ENCODE measurements at places on chromosomes 2 and 18.

GRCh38 chr18:10127729-10128128, 213.9 kb downstream of the VAPA start:
- DNase-seq, result no peak

GRCh38 chr2:14535156-14535555, 97.4 kb upstream of the LRATD1 start:
- DNase-seq, result no peak

DNA sequence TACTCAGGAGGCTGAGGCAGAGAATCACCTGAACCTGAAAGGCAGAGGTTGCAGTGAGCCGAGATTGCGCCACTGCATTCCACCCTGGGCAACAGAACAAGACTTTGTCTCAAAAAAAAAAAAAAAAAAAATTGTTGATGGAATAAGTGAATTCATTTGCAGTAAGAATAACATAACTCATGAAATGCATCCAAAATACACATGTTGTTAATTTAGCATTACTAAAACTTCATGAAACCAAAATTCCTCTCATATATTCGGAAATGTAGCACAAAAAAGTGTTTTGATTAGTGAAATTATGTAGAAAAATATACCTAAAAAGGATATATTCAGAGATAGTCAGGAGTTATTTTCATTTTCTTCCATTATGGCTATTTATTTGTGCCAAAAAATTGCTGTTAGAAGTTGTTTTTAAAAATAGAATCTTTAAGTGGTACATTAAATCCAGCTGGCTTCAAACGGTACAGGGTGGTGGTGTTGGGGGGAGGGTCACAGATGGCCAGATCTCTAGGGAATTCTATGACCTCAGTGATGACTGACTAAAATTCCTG, 78.2 kb upstream of the UGP2 start:
- no peak for DNase-seq

DNA sequence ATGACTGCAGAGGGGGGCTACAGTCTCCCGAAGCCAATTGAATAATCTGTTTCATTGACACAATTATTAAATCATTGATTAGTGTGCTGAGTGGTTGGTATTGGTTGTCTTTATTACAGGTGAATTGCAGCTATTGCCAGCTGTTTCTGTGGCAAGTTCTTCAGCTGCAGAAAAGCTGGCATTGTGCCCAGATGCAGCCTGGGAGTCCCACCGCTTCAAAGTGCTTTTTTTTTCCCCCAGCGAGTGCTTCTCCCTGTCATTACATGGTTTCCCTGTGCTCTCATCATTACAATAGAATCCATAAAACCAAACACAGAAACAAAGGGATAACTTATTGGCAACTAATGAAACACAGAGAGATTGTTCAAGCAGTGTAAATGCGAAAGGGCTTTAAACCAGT, 164.7 kb downstream of the GRB14 start:
- DNase-seq, result no peak

DNA sequence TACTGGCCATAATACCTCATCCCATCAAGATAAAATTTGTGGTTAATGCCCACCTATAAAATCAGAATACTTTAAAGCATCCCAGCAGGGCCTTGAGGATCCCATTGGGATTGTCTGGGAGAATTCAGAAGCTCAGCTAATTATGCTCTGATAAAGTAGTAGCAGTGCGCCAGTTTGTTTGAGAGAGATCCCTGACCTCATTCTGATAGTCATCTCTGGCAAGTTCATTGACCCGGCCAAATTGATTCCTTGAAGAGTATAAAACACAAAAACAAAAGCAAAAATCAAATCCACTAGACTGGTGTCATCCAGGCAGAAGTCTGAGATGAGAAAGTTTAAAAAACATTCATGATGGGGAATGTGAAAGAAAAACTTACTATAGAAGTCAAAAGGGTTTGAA, 14.1 kb downstream of the ABCG5 start:
- no peak for DNase-seq

Data from activated CD8-positive, alpha-beta memory T cell treated with anti-CD3 and anti-CD28 coated beads for 24 hours (primary cell).